Renal cortical epithelial cell (primary cell): ENCODE measurements at places on chromosomes 6 and 20. TPM values are rescaled to one million over a fixed set of nuclear protein-coding genes. Genes with fewer than 3 reads are reported as not detected.

DNA sequence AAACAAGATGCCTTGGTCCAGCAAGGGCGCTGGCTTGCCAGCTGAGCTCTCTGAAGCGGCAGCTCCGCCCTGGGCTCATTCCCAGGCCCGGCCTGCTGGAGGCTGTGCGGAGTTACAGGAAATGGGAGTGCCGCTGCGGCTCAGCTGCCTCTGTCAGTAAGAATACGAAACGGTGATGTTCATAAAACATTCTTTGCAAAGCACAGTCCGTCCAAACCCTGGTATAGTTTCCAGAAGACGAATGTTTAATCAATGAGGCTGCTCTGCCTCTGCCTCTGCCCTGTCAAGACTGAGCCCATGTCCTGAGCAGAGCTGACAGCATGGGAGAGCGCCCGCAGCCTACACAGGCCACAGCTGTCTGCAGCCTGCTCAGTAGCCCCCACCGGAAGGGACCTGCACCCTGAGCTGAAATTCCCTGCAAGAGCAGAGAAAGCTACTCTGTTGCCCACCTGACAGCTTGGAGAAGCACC, 153.3 kb upstream of the SNX9 start:
- peak; percentile 16 for DNase-seq

GRCh38 chr20:9389346-9389745, 125.0 kb upstream of the LAMP5 start:
- DNase-seq, result peak; percentile 89

The LIME1 gene
- 3.5 and 4.3 TPM in 2 replicates for total RNA-seq

GRCh38 chr6:104472021-104472901, 387.5 kb downstream of the HACE1 start:
- DNase-seq, result no peak

- DNase-seq, result peak; percentile 51
These were observed 45.8 kb downstream of the QKI start for GRCh38 chr6:163460307-163460782.

- DNase-seq, result no peak
These were observed 537.7 kb downstream of the KIF16B start for GRCh38 chr20:16035576-16035975.

GRCh38 chr6:128657181-128657580, 136.8 kb upstream of the PTPRK start:
- peak; percentile 27 for DNase-seq
